ENCODE measurements at places on chromosomes 3 and 15.
A peak's percentile ranks its signal among the peaks of the same experiment; 100 is the strongest.

- no peak for DNase-seq
Measured at GRCh38 chr3:143793971-143794370, 54.3 kb downstream of the SLC9A9 start.

GRCh38 chr15:88982304-88982945, 69.2 kb upstream of the MFGE8 start:
- no peak for DNase-seq

DNA sequence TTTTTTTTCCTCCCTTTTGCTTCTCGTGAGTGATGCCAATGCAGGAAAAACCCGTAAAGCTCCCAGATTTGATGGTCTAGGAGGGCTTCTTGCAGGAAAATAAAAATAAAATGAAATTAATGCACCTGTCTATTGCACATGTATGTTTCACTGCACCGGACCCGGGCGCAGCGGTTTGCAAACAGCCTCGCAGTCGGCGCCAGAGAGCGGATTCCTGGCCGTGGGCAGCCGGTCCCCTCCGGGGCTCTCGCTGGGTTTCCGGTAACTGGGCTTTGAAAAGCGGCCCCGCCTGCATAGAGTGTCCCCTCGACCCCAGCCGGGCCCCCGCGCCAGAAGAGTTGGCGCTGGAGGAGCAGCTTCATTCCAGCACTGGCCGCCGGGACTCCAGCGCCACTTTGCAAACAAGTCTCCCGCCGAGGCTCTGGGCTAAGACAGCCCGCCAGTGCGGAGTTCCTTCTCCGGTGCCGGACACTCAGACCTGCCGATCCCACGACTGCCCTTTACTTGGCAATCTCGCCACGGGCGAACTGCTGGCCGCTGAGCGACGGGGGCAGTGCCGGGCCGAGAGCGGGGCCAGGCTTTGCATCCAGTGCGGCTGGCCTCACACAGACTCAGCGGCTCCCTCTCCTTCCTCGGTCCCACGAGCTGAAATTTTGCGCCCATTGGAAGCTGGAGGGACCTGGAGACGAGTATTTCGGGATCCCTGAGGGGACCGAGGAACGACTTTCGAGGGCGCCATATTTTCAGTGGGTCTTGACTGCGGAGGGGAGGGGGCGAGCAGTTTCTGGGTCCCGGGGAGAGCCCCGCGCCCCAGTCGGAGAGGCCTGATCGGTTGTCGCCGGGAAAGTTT, 225.9 kb upstream of the C2CD4B start:
- DNase-seq, result peak; percentile 43

- DNase-seq, result no peak
Measured at GRCh38 chr15:90959894-90960293, 5.2 kb downstream of the RCCD1 start.

- no peak for DNase-seq
Measured at GRCh38 chr3:72004749-72005292, 219.9 kb upstream of the PROK2 start.

GRCh38 chr3:143375698-143376097, 256.1 kb downstream of the CHST2 start:
- no peak for DNase-seq

DNA sequence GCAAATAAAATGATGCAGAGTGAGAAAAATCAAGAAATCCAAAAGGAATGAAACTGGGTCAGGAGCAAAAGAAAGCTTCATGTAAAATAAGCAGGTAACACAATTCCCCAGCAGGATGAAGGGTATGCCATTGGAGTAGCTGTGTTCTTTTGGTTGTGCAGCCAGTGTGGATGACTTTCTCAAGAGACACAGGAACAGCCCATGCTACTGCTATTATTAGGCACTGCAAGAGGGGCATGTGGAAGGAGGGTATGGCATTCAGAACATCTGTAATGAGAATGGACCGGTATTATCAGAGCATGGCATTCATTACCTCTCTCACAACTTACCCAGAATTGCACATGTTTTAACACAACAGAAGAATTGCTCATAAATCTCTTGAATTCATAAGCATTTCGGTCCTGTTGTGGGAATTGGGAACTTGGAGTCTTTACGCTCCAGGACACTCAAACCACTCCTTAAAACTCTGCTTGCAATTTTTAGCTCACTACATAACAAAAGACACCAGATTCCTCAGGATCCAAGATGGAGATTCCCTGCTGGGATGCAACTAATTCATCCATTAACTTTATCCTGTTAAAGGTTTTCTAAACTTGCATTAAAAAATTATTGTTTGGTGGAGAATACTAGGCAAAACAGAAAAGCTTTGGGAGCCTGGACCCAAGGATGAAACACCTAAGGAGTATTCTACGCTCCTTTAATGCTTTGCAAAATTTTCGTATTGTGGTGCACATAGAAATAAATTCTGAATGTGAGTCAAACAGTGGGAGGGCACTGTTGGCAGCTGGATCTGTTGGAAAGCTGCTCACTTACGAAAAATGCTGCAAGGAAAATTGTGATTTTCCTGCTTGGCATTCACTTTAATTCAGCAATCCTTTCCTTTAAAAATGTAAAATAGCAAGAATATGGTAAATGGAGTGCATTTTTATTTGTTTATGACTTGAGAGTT, 34.6 kb upstream of the CDIN1 start:
- no peak for DNase-seq

Measured in activated T-cell treated with anti-CD3 and anti-CD28 coated beads, Interleukin-2, amount 50 U/mL, for 72 hours (primary cell).